Stimulated activated CD4-positive, alpha-beta T cell treated with anti-CD3 and anti-CD28 coated beads, Interleukin-1b, Interleukin-23, amount 100 ng/mL, for 1 hour (primary cell): ENCODE measurements at places on chromosomes 16 and 17.

DNA sequence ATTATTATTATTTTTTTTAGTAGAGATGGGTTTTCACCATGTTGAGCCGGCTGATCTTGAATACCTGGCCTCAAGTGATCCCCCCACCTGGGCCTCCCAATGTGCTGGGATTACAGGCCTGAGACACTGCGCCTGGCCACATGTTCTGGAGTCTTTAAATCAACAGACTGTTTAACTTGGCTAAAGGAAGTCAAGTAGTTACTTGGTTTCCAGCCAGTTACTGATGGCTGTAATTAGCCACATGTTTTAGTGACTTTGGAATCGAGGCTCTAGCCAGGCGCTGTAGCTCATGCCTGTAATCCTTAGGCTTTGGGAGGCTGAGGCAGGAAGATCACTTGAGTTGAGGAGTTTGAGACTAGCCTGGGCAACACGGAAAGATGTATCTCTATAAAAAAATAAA, 699.2 kb upstream of the RBFOX1 start:
- DNase-seq = no peak

DNA sequence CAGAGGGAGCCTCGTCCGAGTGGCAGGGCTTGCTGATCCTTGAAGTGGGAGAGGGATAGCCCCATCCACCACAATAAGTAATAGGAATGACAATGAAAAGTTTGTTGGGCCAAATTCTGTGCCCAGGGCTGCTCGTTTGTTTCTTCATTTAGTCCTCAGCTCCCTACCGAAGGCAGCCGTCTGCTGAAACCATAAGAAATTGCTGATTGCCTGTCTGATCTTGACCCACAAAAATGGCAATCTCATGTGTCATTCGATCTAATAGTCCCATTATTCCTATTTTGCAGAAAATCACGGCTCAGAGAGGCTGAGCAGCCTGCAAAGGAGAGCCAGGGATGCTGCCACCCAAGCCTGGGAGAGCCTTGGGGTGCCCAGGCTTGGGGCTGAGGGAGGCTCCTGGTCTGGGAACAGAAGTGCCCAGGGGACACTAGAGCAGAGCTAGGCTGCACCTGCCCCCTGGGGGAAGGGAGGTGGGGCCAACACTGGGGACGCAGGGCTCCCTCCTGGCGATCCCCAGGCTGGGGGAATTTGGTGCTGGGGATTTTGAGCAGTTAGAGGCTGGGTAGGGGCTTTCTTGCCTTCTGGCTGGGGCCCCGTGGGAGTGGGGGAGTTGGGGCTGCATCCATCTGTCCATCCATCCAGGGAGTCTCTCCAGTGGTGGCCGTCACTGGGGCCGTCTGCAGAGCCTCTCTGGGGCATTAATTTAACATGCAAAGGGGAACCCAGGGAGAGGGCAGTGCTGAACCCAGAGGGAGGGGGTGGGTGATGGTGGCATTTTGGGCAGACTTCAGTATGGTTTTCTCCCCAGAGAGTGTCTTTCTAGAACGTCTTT, 53.5 kb downstream of the SOCS1 start:
- DNase-seq = no peak

- no peak for DNase-seq
Observed at GRCh38 chr17:82534401-82534812, 14.9 kb downstream of the FOXK2 start.

DNA sequence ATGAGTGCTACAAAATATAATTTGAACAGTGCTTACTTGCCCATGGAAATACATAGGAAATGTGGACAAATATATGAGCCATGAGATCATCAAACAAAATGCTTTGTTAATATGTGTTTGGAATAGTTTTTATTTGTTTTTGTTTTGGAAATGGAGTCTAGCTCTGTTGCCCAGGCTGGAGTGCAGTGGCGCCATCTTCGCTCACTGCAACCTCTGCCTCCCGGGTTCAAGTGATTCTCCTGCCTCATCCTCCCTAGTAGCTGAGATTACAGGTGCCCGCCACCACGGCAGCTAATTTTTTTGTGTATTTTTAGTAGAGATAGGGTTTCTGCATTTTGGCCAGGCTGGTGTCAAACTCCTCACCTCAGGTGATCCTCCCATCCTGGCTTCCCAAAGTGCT, 2.8 kb downstream of the CNEP1R1 start:
- DNase-seq = no peak

GRCh38 chr17:7838090-7839075, 4.4 kb downstream of the KDM6B start:
- no peak for DNase-seq

GRCh38 chr17:30808785-30809286, 15.7 kb downstream of the CRLF3 start:
- no peak for DNase-seq

DNA sequence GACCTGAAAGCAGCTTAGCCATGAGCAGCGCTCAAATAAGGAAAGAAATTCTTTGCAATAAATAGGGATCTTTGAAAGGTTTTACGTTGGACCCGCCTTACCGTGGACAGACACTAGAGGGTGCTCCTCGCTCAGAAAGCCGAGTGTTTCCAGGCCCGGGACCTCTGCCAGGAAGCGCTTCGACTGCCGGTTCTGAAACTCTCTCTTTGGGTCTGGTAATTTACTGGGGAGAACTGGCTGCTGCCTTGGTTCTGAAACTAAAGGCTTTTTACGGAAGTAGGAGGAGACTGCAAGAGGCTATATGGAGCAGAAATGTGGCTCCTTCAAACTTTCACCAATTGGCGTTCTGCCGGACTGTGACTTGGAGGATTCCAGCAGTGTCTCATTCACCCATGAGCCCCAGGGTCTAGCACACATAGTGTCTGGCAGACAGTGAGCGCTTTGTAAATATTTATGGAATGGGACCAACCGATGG, 45.6 kb upstream of the HOXB9 start:
- peak; percentile 54 for DNase-seq

DNA sequence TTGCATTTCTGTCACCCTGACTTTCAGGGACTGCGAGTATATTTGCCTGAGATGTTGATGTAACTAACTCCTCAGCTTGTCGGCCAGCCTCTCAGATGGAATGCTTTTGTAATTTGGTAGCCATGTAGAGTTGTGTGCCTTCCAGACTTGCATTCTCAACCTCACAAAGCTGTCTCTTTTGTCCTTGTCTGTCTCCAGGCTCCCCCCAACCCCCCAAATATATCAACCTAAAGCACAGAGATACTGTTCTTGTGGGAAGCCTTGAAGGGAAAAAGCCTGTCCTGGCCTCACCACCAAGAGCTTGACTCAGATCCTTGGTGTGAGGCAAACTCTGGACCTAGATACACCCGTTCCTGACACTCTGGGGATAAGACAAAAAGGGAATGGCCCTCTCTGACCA, 18.4 kb downstream of the SAP30BP start:
- no peak for DNase-seq

- no peak for DNase-seq
Observed at GRCh38 chr16:35207059-35207999, 1747.9 kb downstream of the TP53TG3F start.

DNA sequence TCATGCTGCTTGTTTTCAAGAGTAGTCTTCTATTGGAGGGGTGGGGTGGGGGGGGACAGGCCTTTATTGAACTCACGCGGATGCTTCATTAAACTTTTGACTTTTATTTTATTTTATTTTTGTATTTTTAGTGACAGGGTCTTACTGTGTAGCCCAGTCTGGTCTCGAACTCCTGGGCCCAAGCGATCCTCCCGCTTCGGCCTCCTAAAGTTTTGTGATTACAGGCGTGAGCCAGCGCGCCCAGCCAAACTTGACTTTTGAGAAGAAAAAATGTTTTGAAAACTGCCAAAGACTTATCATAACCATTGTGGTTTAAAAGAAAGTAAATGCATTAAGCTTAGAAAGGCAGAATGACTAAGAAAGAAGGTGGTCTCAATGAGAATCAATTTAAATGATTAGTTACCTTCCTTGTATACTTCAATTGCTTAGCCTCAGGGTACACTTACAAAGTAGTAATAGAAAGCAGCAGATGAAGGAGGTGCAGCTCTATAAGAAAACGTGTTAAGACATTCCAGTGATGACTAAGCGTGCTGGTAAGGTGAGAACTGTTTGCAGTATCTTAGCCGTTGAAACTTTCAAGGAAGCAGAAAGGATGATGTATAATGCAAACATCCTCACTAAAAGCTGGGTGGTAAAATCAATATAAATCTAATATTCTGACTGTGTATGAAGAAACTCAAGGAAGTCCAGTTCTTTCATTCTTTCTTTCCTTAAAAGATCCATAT, 1.2 kb downstream of the AP2B1 start:
- DNase-seq = no peak

DNA sequence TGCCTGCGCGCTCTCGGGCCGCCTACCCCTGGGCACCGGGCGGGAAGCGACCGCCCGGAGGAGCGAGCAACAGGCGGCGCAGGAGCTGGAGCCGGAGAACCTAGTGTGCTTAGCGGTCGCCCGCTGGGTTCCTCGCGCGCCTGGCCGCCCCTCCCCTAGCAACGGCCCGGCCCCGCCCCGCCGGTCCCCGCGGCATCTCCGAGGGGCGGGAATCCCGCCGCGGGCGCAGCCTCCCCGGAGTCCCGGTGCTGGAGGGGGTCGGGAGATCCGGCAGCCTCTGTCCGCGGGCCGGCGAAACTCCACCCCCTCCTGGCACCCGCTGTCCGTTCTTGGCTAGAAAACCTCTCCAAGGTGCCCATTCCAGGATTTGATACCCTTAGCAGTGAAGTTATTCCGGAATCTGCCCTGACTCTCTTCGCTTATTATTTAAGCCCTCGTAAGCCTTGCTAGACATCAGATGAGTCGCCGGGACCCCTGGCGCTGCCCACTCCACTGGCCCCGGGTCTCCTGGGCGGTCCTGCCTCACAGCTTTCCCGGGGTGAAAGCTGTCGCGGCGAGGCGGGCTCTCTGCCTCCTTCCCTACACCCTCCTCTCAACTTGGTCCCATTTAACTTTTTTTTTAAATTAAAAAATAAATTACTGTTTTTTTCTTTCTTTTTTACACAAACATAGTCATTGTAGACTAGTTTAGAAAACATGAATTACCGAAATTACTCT, at the start of gene RPRML:
TSS of gene RPRML (minus strand) at position 107 of the 717 bp plus-strand sequence. CDS start 246 bp downstream, outside the sequence.
- no peak for DNase-seq

- no peak for DNase-seq
Observed at GRCh38 chr17:48647103-48647962, 21.2 kb upstream of the HOXB9 start.

GRCh38 chr17:42428141-42428944, 5.3 kb upstream of the CAVIN1 start:
- DNase-seq = no peak

DNA sequence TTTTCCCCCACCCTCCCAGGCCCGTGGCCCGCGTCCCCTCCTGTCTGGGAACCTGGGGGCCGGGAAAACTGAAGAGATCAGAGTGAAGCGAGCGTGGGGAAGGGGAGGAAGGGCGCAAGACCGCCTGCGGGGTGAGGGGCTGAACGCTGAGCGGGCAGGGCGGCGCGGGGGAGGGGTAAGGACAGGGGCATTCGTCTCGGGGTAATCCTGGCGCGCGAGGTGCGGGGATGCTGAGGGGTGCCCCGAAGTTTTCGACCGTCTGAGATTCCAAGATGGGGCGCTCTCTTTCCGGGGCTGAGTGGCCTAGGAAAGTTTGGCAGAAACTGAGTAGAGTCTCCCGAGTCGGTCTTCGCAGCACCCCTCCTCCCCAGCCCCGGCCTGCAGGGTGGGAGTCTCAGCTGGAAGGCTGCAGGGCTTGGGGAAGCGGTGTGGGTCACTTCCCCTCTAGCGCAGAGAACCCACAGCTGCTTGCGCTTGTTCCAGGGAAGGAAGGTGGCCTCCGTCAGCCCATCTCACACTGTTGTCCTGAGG, 555 bp downstream of the TTYH2 start:
- no peak for DNase-seq

- no peak for DNase-seq
Observed at GRCh38 chr16:19717314-19717713, 713 bp downstream of the KNOP1 start.

- DNase-seq = no peak
Observed at GRCh38 chr16:87295259-87295658, 21.9 kb downstream of the C16orf95 start.

DNA sequence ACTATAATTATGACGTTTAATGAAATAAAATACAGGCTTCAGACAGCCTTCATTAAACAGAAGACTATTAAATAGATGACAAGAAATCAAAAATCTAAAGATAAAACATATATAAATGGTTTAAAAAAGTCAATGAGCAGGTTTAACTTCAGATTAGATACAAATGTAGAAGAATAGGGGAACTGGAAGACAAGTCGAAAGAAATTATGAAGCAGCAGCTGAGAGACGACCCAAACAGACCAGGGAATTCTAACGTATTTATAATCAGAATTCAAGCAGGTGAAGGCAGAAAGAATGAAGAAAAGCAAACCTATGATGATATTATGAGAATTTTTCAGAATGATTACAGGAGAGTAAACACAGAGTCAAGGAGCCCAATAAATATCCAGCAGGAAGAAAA, 235.1 kb upstream of the XYLT1 start:
- DNase-seq = no peak

DNA sequence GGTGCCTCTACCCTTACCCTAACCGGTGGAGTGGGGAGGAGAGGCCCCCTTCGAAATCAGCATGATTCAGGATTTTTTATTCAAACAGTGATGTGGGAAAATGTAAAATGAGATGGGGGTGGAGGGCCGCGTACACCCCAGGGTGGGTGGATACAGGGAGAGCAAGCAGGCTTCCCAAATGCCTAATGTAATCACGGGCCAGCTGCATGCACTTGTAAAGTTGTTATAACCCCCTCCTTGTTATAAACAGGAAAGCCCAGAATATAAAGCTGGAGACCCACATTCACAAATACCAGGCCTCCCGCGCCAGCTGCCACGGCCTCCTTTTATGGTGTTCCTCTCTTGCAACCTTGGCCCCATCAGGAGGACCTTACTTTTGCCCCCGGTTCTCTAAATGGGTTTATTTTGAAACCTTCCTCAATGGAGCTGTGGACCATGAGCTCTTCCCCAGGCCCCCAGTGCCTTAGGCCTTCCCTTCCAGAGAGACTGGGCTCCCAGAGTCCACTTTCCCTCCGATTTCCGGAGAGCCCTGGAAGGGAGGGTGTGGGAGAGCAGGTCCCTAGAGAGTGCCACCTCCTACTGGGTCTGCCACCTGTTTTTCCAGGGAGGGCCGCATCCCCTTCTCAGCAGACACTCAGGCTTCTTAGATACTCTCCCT, 906 bp upstream of the FOXL1 start:
- no peak for DNase-seq

DNA sequence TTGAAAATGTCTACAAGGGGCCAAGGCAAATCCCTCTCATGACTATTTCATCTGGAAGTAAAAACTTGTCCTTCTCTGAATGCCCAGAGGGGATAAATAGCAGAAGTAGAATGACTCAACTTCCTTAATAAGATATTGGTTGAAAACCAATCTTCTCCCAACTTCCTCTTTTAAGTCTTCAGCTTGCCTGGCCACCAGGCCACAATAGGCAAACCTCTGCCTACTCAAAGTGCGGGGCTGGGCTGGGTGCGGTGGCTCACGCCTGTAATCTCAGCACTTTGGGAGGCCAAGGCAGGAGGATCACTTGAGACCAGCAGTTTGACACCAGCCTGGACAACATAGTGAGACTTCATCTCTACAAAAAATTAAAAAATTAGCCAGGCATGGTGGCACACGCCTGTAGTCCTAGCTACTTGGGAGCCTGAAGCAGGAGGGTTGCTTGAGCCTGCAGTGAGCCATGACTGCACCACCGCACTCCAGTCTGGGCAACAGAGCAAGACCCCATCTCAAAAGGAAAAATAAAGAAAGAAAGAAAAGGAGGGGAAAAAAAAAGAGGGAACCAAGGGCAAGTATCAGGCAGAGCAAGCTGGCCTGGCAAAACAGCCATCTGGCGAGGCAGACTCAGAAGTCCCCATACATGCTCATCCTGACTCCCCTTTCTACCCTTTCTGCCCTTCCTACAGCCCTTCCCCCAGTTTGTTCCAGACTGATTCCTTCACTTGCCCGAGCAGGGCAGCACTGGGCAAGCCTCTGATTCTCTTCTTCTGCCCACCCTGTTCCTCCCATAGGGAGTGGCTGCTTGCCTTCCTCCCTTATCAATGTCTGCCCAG, 20.6 kb downstream of the MAP3K14 start:
- DNase-seq = no peak

- no peak for DNase-seq
Observed at GRCh38 chr17:79188048-79188447, 113.4 kb downstream of the ENGASE start.
